ENCODE measurements at places on chromosomes 1 and 21.

DNA sequence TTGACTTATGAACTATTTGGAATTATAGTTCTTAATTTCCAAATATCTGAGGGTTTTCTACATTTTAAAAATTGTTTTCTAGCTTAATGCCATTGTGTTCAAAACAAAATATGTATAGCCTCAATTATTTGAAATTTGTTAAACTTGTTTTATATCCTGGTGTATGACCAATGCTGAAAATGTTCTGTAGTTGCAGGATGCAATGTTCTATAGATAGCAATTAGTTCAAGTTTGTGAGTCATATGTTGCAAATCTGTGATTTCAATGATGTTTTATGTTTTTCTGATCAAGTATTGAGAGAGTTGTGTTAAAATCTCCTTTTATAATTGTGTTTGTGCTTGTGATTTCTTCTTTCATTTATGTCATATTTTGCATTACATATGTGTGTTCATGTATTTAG lies 517.5 kb downstream of the ADGRL2 start:
- no peak for DNase-seq

DNA sequence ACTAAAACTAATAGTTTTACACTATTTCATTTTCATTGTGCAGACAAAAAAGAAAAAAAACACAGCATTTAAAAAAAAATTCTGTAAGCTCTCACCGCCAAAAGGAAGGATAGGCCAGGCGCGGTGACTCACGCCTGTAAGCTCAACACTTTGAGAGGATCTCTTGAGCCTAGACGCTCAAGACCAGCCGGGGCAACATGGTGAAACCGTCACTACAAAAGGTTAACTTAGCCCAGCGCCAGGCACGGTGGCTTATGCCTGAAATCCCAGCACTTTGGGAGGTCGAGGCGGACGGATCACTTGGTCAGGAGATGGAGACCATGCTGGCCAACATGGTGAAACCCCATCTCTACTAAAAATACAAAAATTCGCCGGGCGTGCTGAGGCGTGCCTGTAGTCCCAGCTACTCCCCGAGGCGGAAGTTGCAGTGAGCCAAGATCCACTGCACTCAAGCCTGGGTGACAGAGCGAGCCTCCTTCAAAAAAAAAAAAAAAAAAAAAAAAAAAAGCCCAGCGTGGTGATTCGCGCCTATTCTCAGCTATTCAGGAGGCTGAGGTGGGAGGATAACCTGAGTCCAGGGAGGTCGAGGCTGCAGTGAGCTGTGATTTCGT lies 14.3 kb upstream of the SPEN start:
- no peak for DNase-seq

DNA sequence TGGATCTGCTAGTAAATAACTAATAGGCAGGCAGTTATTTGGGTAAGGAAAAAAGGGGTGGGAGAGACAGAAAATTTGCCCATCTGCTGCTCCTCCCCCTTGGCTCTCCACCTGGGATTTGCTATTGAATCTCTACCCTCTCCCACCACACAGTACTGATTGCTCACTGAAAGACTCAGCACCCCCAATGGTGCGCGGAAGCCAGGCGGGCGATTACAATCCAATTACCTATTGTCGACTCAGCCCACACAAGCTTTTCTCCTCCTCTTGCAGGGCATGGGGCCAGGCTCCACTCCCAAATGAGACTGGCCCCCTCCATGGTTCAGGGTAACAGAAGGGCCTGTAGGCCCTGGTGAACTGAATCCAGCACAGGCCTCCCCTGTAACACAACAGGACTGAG lies 2.7 kb upstream of the HMGN2 start:
- no peak for DNase-seq

DNA sequence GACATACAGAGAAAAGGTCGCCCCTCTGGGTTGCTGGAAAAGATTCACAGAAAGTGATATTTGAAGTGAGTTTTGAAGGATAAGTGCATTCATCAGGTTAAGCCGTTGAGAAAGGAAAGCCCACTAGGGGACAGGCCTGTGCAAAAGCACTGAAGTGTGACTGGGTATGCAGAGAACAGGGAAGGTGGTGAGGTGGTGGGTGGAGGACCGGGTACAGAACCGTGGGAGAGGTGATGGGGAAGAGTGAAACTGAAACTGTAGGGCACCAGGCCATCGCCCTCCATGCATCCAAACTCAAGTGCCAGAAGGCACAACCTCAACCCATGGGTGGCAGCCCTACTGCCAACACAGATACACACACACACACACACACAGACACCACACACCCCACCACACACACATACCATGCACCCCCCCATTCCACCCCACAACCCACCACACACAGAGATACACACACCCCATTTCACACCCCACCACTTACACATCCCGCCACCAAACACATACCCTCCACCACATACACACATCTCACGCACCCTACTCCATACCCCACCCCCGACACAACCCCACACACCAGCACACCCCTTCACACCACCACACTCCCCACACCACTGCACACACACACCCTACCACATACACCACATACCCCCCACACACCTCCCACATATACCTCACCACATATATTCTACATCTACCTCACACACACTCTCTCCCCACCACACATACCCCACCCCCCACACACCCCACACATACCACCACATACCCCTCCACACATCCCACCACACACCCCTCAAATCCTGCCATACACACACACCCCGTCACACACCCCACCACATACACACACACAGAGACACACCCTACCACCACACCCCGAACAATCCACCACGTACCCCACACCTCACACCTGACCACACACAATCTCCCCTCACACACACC lies 59.0 kb downstream of the TSEN15 start:
- DNase-seq = no peak

GRCh38 chr1:58251430-58252073 lies 295.0 kb downstream of the OMA1 start:
- no peak for DNase-seq

- no peak for DNase-seq
Observed at GRCh38 chr1:244863491-244864252, 671 bp downstream of the HNRNPU start.

GRCh38 chr21:45287438-45288391 lies at the start of gene POFUT2:
Gene POFUT2, minus strand, starts transcription at chr21:45287895. Its CDS starts 24 bp downstream, at chr21:45287871.
- peak; percentile 99 for DNase-seq

- no peak for DNase-seq
Observed at GRCh38 chr1:193542690-193543089, 356.3 kb upstream of the B3GALT2 start.

- DNase-seq = no peak
Observed at GRCh38 chr1:99646868-99647267, 955 bp downstream of the PALMD start.

GRCh38 chr1:34656299-34656698 lies 98.5 kb upstream of the GJB5 start:
- DNase-seq = no peak

DNA sequence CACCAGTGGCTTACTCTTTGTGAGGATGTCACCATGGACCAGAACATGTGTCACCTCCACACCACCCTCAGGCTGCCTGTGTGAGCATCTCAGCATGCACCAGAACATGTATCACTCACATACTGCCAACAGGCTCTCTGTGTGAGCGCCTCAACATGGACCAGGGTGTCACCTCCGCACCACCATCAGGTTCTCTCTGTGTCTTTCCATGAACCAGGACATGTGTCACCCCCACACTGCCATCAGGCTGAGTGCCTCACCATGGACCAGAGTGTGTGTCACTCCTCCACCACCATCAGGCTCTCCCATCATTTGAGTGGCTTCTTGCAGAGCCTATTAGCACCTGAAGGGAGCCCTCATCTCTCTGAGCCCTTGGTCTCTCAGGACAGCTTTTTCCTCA lies 125.2 kb downstream of the ZNF648 start:
- no peak for DNase-seq

DNA sequence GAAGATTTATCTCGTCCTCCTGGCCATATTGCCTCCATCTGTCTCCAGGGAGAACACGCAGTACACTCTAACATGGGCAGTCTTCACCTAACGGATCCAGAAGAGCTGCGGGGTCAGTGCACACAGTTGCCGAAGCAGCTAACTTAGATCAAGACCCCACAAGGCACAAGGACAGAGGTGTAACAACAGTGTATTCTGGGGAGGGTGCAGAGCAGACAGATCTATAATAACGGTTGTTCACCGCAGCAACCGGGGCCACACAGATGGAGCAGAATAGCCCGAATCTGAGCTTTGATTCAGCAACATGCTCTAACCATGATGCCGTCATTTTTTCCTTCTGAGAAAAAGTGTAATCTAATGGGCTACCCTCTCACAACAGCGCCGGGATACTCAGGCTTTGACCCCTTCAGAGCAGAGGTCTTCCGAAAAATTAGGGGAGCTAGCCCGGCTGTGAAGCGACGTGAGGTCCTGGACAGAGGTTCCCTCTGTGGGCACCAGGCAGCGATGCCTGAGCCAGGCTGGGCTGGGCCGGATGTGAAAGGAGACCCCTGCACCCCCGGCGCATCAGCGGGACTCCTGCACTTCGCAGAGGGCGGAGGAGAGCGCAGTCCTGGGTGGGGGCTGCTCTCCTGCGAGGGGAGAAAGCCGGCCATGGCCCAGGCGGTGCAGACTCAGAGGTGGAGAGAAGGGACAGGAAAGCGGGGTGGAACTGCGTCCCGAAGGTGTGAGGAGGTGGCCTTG lies 57.5 kb downstream of the BCL9 start:
- no peak for DNase-seq

DNA sequence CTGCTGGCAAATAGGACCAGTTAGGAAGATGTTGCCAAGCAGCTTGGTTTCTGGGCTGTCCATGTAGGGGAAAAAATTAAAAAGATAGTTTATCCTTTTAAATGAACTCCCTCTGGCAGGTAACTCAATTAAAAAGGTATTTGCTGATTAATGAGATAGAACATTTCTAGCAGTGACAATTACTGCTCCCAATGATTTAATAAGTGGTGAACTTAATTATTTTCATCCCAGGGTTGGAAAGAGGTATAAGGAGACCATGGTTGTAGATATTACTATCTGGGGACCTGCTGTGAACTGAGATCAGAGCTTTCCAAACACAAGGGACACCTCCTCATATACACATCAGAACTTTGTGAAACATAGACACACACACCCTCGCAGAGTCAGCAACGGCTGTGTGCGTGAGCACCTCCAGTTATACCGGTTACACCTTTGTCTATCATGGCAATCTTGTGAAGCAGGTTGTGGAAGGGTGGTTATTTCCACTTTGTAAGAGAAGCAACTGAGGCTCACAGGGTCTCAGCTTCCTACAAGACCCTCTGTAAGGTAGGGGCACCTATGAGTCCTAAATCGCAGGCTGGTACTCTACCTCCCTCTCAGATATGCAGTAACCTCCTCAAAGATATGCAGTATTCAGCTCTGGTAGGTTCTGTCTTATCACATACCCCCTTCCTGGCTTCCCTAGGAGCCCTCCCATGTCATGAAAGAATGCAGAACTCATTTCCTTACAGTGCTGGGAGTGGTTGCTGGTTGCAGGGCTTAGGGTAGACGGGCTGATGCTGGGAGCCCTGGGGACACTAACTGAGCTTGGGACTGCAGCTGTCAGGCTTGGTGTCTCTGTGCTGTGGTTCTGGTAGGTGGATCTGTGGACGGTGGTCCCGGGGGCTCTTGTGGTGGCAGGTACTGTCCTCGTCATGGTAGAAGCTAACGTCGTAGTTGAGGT lies 18.5 kb upstream of the MAGOH start:
- no peak for DNase-seq

DNA sequence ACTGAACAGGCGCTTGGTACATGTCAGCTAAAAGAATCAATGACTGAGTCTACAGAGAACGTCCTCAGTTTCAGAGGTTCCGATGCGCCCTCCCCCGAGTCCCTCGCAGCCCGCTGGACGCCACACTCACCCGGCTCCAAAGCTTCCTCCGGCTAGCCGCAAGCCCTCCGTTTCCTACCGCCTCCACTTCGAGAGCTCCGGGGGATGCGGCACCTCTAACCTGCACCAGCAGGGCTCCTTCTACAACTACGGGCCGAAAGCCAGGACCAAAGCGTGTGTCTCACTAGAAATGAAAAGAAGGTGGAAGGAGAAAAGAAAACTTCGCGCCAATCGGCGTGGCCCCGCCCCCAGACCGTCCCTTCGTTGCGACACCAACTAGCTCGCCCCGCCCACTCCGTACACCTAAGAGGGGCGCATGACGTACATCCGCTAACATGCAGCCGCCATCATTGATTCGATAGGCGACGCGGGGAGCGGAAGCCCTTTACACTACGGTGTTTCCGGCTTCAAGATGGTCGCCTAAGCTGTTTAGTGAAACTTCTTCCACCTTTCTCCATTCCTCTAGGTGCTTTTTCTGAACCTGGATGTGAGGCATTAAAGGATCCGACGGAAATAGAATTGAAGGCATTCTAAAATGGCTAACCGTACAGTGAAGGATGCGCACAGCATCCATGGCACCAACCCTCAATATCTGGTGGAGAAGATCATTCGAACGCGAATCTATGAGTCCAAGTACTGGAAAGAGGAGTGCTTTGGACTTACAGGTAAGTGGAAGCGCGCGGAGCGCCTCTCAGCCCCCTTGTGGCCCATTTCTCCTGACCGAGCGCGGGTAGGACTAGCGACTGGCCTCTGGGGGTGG lies at the start of the genes ORC1 and PRPF38A:
Gene ORC1, minus strand, starts transcription at position 308 of the 859 bp plus-strand sequence. CDS start 2,200 bp downstream, outside the sequence.
Gene PRPF38A, plus strand, starts transcription at position 487 of the 859 bp plus-strand sequence. Its CDS starts 148 bp downstream, at position 635.
- DNase-seq = peak; percentile 94

DNA sequence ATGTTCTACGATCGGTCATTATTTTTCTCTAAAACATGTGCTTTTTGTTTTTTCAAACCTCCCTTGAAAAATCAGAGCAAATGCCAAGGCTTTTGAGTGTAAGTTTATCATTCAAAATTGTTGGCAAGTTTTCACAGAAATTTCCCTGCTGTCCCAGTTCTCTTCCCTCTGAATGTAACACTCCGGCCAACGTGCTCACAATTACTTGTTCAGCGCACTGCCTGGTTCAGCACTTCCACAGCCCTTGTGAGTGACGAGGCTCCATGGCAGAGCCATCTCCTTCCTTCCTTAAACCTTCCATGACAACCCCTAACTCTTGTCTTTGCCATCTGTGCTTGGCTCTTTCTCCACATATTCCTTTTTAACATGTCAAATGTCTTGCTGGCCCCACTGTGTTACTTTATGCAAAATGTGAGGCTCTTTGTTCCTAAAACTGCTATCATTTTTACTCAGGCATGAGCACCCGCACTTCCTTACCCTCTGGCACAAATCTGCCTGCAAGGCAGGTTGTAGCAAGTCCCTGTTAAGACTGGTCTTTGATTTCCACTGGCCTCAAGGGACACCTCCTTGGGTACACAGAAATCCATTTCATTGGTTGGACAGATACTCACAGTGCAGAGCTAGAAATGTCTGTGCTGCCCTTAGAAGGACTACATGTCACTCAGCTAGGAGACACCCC lies 142.8 kb downstream of the HUNK start:
- no peak for DNase-seq

- no peak for DNase-seq
Observed at GRCh38 chr1:225396357-225396756, 31.5 kb downstream of the LBR start.

GRCh38 chr1:172477741-172478140 lies 33.9 kb upstream of the PIGC start:
- DNase-seq = no peak

- no peak for DNase-seq
Observed at GRCh38 chr1:54585181-54586066, 37.4 kb downstream of the ACOT11 start.

DNA sequence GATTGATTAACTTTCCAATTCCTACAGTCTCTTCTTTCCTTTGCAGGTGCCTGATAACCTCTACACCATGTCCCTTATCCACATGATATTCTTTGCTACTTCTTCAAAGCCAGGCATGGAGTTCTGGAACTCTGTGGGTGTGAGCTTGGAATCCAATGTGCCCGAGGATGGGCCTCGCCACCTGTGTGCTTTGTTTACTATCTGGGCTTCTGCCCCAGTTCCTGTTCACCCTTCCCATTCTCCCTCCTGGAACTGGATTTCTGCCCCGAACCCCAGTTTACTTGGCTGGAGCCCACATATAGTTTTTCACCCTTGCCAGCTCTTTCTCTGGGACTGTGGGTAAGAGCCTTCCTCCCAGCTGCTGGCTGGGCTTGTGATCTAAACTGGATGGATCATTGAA lies 75.2 kb upstream of the AK4 start:
- DNase-seq = no peak
